ENCODE measurements at places on chromosomes 2 and 18.
A peak's percentile ranks its signal among the peaks of the same experiment; 100 is the strongest.

- no peak for DNase-seq
These were observed 494.7 kb downstream of the BCL11A start for GRCh38 chr2:60058781-60059180.

DNA sequence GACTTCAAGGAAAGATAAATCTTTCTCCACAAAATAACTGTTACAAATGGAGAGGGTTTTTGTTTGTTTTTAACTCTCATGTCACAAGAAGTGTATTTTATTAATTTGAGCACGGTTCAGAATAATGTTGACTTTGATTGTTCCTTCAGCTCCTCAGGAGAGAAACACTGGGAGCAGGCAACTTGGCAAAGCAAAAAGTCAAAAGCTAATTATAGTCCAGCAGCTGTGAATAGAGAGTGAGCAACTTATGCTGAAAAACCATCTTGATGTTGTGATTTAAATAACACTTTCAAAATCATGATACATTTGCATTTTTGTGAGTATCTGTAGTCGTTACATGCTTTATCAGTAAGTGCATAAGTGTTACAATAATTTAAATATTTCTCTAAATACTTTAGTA is 37.5 kb upstream of the TTN start:
- no peak for DNase-seq

DNA sequence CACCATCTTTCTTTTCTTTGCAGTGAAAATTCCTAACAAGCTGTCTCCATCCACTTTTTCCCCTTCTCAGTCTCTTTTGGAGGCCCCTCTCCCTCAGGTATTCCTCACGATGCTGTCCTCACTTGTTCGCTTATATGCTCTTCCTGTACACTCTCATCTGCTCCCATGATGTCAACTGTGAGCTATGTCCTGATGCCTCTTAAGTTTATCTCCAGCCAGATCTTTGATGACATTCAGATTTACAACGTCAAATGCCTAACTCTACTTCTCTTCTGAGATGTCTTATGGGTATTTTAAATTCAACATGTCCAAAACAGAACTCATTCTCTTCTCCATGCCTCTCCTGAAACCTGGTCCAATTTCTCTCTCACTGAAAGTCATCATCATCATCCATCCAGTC is 55.1 kb upstream of the SERTAD2 start:
- DNase-seq: no peak

DNA sequence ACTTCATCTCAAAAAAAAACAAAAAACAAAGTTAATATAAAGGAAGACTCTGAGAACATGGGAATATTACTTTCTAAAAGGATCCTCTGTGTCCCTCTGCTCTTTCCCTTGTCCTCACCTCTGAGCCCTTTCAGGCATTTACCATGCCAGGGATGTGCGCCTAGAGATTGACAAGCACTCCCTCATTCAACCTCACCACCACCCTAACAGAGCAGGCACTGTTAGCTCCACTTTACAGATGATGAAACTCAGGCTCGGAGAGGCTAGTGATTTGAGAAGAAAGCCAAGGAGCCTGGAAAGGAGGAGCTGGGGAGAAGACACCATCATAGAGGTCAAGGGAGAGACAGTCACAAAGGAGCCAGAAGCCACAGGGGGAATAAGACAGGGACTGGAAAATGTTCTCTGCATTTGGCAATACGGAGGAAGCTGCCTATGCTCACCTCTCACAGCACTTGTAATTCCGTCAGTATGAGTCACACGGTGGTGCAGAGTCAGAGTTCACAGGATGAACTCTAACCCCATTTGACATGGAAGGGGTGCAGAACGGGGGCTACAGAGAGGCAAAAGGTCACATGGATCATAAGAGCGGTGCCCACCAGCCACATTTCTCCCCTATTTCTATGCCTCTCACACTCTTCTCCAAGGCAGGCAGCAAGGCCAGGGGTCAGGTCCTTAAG is 101.8 kb upstream of the NFU1 start:
- no peak for DNase-seq

DNA sequence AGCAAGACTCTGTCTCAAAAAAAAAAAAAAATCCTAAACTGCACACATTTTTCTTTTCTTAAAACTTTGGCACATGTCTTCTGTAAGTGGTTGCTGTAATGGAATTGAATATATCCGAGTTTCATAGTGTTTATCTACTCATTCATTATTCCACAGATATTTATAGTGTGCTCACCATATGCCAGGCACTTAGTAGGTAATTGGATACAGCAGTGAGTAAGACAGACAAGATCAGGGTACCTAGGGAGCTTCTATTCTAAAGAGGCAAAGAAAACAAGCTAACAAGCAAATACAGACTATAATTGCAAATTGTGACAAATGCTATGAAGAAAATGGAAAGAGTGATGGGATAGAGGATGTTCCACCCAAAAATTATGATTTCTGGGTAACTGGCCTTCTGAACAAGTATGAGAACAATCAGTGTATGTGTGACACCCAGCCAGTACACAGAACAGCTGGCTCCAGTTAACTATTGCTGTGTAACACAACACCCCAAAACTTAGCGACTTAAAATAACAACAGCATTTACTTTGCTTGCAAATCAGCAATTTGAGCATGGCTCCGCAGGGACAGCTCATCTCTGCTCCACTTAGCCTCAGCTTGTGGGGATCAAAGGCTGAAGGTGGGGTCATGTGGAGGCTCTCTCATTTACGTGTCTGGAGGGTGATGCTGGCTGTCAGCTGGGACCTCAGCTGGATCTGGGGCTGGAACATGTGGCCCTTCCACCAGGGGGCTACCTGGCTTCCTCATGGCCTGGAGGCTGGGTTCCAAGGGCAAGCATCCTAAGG is 224.9 kb downstream of the INSIG2 start:
- DNase-seq: no peak

DNA sequence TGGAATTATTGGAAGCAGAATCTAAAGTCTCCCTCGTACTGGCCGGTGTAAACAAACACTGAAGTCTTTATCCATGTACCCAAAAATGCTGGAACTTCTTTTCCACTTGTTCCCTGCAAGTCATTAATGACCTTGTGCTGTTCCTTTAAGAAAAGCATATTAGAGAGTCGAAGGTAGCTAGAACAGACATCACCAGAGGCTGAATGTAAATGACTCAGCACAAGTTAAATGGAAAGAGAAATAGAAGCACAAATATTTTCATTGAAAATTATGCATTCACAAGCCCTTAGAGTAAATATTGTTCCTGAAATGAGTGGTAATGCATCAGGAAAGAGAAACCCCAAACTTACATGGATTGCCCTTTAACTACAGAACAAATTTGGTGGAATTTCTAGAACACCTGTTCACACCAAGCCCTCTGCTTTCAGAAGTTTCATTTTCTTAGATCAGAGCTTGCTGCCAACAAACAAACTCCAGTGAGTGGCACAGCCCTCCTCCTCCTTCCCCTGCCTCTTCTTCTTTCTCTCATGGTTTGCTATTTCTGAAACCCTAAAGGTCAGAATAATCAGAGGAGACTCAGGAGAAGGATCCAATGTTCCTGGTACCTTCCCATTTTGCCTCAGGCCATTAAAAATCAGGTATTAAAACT is 264.3 kb downstream of the TXNL1 start:
- peak; percentile 65 for DNase-seq

GRCh38 chr2:127569666-127570065 is 34.2 kb downstream of the MYO7B start:
- no peak for DNase-seq

DNA sequence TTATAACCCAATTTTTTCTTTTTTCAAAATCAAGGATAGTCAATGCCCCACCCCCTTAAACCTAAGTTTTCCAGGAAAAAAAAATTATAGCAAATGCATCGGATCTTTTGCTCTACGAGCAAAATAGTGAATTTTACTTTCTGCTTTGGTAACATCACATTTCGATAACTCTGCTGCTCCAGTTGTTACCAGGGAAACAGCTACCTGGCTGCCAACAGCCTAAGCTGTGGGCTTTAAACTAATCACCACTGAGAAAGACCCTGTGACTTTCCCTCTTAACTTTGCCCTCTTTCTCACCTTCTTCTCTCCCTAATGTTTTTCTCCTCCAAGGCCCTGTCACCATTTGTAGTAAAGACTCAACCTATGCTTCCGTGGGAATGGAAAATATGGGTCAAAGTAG is 145.5 kb downstream of the ABCA12 start:
- no peak for DNase-seq

DNA sequence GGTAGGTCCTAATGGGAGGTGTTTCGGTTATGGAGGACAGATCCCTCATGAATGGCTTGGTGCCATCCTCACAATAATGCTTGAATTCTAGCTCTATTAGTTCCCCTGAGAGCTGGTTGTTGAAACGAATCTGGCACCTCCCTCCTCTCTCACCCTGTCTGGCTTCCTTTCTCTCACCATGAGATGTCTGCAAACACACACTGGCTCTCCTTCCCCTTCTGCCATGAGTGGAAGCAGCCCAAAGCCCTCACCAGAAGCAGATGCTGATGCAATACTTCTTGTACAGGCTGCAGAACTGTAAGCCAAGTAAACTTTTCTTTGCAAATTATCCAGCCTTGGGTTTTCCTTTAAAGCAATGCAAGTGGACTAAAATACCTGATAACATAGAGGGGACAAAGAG is 86.6 kb downstream of the RND3 start:
- DNase-seq: no peak

GRCh38 chr2:51650769-51651168 is 618.8 kb upstream of the NRXN1 start:
- peak; percentile 63 for DNase-seq

DNA sequence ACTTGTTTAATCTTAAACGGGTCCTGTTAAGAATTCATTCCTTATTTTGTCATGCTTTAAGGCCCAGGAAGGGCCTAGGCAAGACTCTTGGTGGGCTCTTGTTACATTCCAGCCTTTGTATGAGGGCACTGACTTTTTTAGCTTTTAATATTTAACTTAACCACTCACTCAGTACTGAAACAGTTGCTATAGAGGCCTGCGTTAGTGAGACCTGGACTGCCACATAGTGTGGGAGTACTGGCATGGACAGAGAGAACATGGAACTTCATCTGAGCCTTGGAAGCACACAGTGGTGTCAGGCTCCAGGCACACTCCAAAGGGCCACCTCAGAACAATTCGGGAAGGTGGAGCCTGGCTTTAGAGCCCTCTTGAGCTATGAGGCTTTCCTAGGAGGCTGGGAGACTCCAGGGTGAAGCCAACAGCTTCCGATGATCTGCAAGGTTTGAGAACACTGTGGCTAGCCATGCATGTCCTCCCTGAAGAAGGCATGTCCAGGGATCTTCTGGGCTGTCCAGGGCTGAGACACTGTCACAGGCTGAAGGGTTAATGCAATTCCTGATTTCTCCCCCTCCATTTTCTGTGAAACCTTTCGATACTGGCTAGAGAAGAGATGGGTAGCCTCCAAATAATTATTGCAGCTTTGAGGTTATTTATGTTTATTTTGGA is 155.4 kb upstream of the ACAA2 start:
- no peak for DNase-seq

DNA sequence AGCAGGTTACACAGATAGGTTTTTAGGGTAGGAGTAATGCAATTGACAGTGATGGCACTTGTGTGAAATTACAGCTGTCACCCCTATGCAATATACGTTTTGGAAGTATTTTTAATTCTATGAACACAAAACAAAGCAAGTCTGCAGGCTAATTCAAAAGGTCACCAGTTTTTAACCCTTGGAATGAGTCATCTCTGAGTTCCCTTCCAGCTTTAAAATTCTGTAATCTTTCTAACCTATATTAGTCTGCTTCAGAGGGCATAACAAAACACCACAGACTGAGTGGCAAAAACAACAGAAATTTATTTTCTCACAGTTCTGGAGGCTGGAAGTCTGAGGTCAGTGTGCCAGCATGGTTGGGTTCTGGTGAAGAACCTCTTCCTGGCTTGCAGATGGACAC is 596.9 kb upstream of the HNMT start:
- DNase-seq: no peak

- DNase-seq: no peak
These were observed 182.1 kb downstream of the OSR1 start for GRCh38 chr2:19176172-19176852.

DNA sequence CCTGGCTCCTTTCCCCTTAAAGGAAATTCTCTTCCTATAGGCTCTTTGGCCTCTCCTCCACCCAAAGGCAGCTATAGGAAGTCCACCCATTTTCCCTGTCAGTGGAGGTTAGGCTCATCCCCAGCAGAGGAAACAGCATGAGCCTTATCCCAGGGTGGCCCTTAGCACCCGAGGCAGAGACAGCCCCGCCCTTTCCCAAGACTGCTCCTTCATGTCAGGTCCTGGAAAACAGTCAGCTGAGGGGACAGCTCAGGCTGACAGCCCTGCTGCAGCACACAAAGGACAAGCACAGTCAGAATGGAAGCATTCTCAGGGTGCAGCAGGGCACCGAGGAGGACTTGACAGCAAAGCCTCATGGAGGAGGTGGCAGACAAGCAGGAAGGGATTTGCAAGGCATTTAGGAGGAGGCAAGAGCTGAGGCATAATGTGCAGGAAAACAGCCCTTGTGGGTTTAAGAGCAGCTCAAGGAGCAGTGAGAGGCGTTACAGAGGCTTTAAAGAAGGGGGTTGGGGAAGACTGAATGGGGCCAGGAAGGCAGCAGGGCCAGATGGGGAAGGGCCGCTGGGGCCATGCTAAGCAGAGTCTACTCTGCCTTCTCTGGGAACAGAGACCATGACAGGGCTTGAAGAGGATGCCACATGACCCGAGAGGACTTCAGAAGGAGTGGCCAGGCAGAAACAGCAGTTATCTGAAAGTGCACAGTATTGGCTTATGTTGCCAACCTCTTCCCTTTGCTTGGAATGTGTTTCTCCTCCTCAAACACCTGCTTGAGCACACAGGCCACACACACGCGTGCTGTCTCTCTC is 216.6 kb downstream of the SH3BP4 start:
- DNase-seq: no peak

DNA sequence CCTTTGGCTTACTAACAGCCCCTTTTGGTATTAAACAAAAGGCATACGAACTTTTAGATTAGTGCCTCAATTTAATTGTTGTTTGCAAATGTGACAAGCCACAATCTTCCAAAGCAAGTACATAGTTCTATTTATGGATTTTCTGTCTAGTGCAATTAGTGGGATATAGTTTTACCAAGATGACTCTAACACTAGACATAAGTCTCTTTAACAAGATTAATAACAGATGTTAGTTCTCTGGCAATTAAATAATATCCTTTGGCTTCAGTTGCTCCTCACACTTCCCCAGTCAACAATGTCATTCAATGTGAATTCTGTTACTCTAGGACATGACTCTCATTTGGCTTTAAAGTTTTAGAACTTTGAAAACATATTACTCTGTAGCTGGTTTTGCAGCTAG is 16.7 kb upstream of the MC4R start:
- no peak for DNase-seq

DNA sequence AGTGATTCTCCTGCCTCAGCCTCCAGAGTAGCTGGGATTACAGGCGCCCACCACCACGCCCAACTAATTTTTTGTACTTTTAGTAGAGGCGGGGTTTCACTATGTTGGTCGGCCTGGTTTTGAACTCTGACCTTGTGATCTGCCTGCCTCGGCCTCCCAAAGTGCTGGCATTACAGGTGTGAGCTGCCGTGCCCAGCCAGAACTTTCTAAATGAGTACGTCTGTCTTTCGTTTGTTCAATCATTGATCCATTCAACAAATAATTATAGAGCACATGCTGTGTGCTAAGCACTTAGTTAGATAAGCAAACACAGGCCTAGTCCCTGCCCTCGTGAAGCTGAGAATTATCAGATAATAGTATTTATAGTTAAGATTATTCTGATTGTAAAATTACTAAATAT is 56.5 kb downstream of the TTC39C start:
- DNase-seq: no peak

GRCh38 chr2:67526283-67526682 is 129.2 kb downstream of the ETAA1 start:
- DNase-seq: no peak

- DNase-seq: no peak
These were observed 42.3 kb upstream of the STAT1 start for GRCh38 chr2:191056228-191056627.

All from MM.1S (cell line).